ENCODE measurements at places on chromosomes 4 and X.

DNA sequence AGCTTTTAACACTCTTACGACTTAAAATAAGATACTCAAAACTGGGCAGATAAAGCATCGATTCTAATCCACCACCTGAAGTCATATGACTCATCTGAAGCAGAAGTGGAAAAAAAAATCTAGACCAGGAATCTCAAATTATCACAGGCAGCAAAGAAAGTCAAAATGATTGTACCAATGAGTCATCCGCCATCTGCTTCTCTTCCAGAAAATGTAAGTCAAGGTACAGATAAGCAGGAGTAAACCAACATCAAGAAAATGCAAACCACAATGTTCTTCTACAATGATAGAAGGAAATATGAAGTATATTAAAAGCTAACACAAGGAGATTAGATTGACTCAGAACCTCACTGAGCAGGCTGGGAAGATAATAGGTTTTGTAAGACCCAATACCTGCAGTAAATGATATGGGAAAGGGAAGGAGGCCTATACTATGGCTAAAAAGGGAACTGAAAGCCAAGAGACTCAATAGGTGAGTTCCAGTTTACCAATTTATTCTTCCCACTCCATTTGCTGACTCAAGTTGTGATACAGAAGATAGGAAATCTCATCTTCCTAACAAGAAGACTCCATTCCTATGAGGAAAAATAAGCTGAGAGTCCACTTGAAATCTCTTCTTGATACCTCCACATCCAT is 88.4 kb upstream of the TET2 start:
- H3K36me3 ChIP-seq, result no peaks in the 10 kb centered on the region
- H3K27me3 ChIP-seq, result no peaks in the 10 kb centered on the region
- no peak overlapping the region for H3K27ac ChIP-seq

DNA sequence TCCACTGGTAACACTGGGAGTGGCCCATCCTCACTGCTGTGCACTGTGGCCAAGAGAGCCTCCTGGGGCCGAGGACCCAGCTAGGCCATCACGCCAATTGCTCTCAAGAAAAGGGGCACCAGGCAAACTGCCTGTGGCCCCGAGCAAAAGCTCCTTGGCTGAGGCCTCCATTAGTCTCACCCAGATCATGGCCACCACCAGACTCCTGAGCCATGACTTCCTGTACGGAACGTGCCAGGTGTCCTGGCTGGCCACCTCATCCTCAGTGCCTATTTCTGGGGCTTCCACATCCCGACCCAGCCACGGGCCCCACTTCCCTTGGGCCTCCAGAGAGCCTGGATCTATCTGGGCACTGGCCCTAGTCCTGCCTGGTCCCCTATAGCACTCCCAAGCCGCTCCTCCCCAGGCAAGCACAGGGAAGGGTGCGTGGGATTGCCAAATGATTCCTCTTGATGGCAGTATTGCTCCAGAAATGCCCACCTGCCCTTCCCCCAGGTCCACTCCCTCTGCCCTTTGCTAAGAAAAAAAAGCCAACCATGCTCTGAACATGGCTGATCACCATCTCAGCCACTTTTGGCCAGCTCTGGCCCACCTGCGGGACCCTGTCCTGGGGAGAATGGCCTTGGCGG is 212.6 kb upstream of the AGTR2 start:
- no peaks in the 10 kb centered on the region for H3K4me1 ChIP-seq
- no peak for DNase-seq
- H3K27ac ChIP-seq, result no peak overlapping the region

GRCh38 chr4:90281541-90282355 is 154.6 kb downstream of the CCSER1 start:
- H3K36me3 ChIP-seq, result no peaks in the 10 kb centered on the region
- DNase-seq, result no peak
- H3K4me1 ChIP-seq, result no peaks in the 10 kb centered on the region
- no peak overlapping the region for H3K27ac ChIP-seq
- no peak overlapping the region for H3K4me3 ChIP-seq
- H3K27me3 ChIP-seq, result no peaks in the 10 kb centered on the region

GRCh38 chrX:39152106-39152649 is 350.9 kb downstream of the MID1IP1 start:
- no peaks in the 10 kb centered on the region for H3K27me3 ChIP-seq
- H3K27ac ChIP-seq, result no peak overlapping the region
- no peak overlapping the region for H3K4me3 ChIP-seq
- DNase-seq, result peak; percentile 46
- no peaks in the 10 kb centered on the region for H3K4me1 ChIP-seq

- H3K27me3 ChIP-seq, result no peaks in the 10 kb centered on the region
- H3K4me3 ChIP-seq, result no peak overlapping the region
- no peaks in the 10 kb centered on the region for H3K4me1 ChIP-seq
- no peaks in the 10 kb centered on the region for H3K36me3 ChIP-seq
These were observed 85.2 kb downstream of the ANAPC10 start for GRCh38 chr4:145012841-145013240.

- H3K4me1 ChIP-seq, result no peaks in the 10 kb centered on the region
- no peak overlapping the region for H3K4me3 ChIP-seq
- no peaks in the 10 kb centered on the region for H3K27me3 ChIP-seq
These were observed 471.2 kb downstream of the IQCM start for GRCh38 chr4:149344436-149344835.

DNA sequence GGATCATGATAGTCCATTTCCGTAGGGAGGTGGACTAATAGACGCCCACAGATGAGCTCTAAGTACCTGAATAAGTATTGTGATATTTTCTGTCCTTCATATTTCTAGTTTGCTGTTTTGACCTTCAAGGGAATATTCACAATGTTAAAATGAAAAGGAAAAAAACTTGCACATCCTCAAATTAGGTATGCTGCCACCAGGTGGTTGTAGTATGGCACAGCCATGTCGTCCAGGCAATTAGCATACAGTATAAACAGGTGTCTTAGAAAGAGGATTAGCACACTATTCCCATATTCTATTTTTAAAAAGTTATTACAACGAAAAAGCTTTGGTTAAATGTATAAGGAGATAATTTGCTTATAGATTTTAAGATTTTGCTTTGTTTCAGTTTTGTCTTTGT is 802.0 kb downstream of the RPA4 start:
- H3K27me3 ChIP-seq, result no peaks in the 10 kb centered on the region
- H3K36me3 ChIP-seq, result no peaks in the 10 kb centered on the region
- no peaks in the 10 kb centered on the region for H3K4me1 ChIP-seq

DNA sequence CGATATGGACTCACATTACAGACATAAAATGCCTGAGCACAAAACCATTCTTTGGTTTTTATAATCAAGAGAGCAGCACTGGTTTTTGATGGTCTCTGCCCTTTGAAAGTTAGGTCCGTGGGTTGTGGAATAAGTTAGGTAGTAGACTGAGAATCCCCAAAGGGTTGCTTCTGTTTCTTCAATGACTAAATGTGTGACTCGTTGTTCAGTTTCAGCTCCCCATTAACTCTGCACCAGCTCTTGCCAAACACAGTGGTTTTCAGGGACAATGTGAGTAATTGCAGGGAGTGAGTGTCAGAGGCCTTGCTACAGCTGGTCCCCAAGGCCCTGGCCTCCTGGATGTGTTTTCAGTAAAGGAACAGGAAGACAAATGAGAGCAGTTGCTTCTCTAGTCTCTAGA is 24.8 kb downstream of the SMIM20 start:
- no peak overlapping the region for H3K27ac ChIP-seq
- no peak for DNase-seq
- H3K4me3 ChIP-seq, result no peak overlapping the region
- no peaks in the 10 kb centered on the region for H3K27me3 ChIP-seq
- H3K4me1 ChIP-seq, result no peaks in the 10 kb centered on the region

DNA sequence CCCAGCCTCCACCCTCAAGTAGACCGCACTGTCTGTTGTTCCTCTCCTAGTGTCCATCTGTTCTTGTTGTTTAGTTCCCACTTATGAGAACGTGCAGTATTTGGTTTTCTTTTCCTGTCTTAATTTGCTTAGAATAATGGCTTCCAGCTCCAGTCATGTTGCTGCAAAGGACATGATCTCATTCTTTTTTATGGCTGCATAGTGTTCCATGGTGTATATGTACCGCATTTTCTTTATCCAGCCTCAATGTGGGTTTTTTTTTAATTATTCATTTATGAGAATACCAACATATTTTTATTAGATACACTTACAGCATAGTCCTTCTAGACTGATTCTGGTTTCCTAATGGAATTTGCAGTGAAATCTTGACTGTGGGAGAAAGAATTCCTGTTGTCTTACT is 1.3 kb downstream of the VMA21 start:
- H3K4me1 ChIP-seq, result peaks cover 46% of the 10 kb centered on the region
- DNase-seq, result no peak
- no peaks in the 10 kb centered on the region for H3K27me3 ChIP-seq
- no peak overlapping the region for H3K27ac ChIP-seq
- H3K4me3 ChIP-seq, result no peak overlapping the region
- no peaks in the 10 kb centered on the region for H3K36me3 ChIP-seq

DNA sequence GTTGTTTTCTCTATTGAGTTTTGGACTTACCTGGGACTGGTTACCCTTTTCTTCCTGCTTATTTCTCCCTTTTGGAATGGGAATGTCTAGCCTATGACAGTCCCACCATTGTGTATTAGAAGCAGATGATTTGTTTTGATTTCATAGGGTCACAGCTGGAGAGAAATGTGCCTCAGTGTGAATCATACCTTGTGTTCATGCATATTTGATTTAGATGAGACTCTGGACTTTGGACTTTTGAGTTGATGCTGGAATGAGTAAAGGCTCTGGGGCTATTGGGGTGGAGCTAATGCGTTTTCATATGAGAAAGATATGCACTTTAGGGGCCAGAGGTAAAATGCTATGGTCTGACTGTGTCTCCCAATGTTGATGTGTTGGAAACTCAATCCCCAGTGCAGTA is 30.5 kb upstream of the TEX13C start:
- no peaks in the 10 kb centered on the region for H3K4me1 ChIP-seq
- no peak overlapping the region for H3K27ac ChIP-seq
- H3K27me3 ChIP-seq, result no peaks in the 10 kb centered on the region
- no peak overlapping the region for H3K4me3 ChIP-seq

- no peak overlapping the region for H3K27ac ChIP-seq
- no peak overlapping the region for H3K4me3 ChIP-seq
- no peak for DNase-seq
- no peaks in the 10 kb centered on the region for H3K4me1 ChIP-seq
These were observed 131.9 kb upstream of the TBC1D9 start for GRCh38 chr4:140888054-140888453.

DNA sequence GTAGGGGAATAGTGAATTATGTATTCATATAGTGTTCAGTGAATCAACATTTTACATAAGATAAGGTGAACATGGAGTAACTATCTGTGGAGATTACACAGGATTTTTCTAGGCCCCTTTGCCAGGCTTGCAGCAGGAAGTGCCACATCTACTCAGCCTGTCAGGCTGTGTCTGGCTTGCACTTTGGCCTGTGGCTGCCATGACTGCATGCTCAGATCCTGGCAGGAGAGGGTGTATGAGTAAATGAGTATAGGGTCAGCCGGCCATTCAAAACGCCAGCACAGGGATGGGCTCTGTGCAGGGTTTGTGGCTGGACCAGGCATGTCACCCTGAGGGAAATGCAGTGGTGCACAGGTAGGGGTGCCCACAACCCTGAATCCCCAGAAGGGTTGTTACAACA is 51.9 kb downstream of the UBQLN2 start:
- no peaks in the 10 kb centered on the region for H3K4me1 ChIP-seq
- DNase-seq, result no peak
- no peaks in the 10 kb centered on the region for H3K36me3 ChIP-seq
- no peak overlapping the region for H3K4me3 ChIP-seq
- no peaks in the 10 kb centered on the region for H3K27me3 ChIP-seq

DNA sequence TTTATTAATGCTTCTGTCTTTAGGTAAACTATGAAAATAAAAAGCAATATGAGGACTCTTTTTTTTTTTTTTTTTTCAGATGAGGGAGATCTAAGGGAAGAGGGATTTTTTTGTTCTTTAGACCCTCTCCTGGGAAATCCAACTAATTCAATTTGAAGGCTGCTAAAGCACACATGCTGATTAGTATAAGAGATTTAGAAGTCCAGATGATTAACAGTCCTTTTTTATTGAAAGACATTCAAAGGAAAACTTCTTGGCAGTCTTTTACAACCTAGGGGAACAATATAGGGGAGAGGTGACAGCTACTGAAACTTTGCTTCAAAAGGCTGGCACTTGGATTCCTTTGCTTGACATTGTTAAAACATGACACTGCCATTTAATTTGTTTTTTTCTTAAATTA is 602.5 kb downstream of the RAPGEF2 start:
- H3K27ac ChIP-seq, result no peak overlapping the region
- H3K4me1 ChIP-seq, result no peaks in the 10 kb centered on the region
- no peak for DNase-seq
- no peaks in the 10 kb centered on the region for H3K27me3 ChIP-seq
- no peak overlapping the region for H3K4me3 ChIP-seq
- no peaks in the 10 kb centered on the region for H3K36me3 ChIP-seq

- no peak for DNase-seq
- H3K4me1 ChIP-seq, result no peaks in the 10 kb centered on the region
- H3K4me3 ChIP-seq, result no peak overlapping the region
- no peaks in the 10 kb centered on the region for H3K36me3 ChIP-seq
- H3K27ac ChIP-seq, result no peak overlapping the region
These were observed 48.8 kb downstream of the HS6ST2 start for GRCh38 chrX:132909643-132910042.

- H3K4me3 ChIP-seq, result no peak overlapping the region
- DNase-seq, result no peak
- H3K27ac ChIP-seq, result no peak overlapping the region
- no peaks in the 10 kb centered on the region for H3K36me3 ChIP-seq
- H3K4me1 ChIP-seq, result no peaks in the 10 kb centered on the region
These were observed 214.5 kb downstream of the KIT start for GRCh38 chr4:54872261-54872660.

DNA sequence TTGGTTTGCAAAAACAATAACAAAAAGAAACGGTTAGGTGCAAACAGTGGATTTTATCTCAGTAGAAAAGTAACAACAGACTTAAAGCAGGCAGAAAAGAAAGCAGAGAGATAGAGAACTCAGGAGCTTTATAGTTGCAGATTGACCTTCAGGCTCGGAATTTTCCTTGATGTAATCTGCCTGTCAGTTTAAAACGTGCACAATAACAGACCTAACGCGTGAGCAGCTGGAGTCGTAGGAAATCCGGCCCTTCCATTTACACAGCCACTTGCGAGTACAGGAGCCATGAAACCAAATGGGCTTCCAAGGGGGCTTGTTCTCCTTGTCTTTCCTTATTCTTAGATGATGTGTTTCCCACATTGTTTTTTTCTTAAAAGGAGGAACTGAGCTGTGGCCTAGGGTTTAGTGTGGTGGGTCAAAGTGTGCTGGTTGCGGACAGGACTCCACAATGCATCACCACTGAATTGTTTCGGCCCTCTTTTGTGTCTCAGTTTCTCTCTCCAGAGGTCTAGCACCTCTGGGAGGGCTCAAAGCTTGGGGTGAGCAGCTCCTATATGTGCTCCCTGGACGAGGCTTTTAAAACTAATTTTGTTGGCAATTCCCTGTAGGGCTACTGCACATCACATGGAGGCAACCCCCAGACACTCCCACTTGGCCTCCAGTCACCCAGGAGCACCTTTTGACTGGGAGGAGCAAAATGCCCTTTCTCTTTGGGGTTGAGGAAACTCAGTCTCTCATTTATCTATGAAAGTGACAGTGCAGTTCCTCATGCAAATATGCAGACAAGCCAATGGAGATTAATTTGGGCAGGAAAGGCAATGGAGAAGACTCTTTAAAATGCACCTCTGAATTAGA is 13.9 kb upstream of the MPP1 start:
- DNase-seq, result no peak
- peak overlapping the region; percentile 51 for H3K27ac ChIP-seq
- H3K4me3 ChIP-seq, result no peak overlapping the region
- no peaks in the 10 kb centered on the region for H3K4me1 ChIP-seq
- no peaks in the 10 kb centered on the region for H3K36me3 ChIP-seq

- no peak overlapping the region for H3K27ac ChIP-seq
- peaks cover 13% of the 10 kb centered on the region for H3K4me1 ChIP-seq
- DNase-seq, result no peak
- H3K27me3 ChIP-seq, result no peaks in the 10 kb centered on the region
These were observed 39.3 kb upstream of the TADA2B start for GRCh38 chr4:7003879-7004240.
